Ovary (tissue), 10 donors: ENCODE measurements at places on chromosomes 13 and 19. TPM values are rescaled to one million over a fixed set of nuclear protein-coding genes. Genes with fewer than 3 reads are reported as not detected.

- no peaks in the 10 kb centered on the region for H3K4me1 ChIP-seq
- no peaks in the 10 kb centered on the region for H3K27me3 ChIP-seq
- no peak for DNase-seq
- no peak overlapping the region for H3K27ac ChIP-seq
- no peak overlapping the region for H3K4me3 ChIP-seq
- H3K36me3 ChIP-seq, result no peaks in the 10 kb centered on the region
These were observed 33.3 kb downstream of the TIMM13 start for GRCh38 chr19:2394054-2394441.

OR4F17 gene
- total RNA-seq, result not detected

DNA sequence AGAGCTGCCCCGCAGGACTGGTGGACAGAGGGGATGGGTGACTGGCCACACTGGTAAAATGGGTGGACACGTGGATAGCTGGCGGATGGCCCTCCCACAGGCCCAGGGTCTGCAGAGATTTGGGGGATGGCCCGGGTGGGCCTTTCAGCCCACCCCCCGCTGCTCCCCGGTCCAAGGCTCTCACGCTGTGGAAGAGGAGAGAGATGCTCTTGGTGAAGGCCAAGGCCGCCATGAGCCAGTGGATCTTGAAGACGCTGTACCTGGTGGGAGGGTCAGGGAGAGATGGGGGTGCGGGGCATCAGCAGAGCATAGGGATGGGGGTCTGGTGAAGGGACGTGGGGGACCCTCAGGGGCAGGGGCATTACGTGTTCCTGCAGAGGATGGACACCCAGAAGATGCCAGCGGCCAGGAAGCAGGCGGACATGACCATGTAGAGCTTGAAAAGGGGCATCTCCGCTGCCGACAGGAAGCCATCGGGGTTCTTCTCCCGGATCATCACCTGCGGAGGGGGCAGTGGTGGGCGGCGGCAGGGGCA, 4.5 kb downstream of the GPR108 start:
- no peak overlapping the region for H3K4me3 ChIP-seq
- no peaks in the 10 kb centered on the region for H3K36me3 ChIP-seq
- peaks cover 6% of the 10 kb centered on the region for H3K4me1 ChIP-seq
- H3K27ac ChIP-seq, result no peak overlapping the region
- no peaks in the 10 kb centered on the region for H3K27me3 ChIP-seq

GRCh38 chr13:36650611-36651010, 23.2 kb upstream of the SERTM1 start:
- no peak for DNase-seq
- H3K4me3 ChIP-seq, result no peak overlapping the region
- H3K27ac ChIP-seq, result no peak overlapping the region
- no peaks in the 10 kb centered on the region for H3K27me3 ChIP-seq
- H3K36me3 ChIP-seq, result no peaks in the 10 kb centered on the region

DNA sequence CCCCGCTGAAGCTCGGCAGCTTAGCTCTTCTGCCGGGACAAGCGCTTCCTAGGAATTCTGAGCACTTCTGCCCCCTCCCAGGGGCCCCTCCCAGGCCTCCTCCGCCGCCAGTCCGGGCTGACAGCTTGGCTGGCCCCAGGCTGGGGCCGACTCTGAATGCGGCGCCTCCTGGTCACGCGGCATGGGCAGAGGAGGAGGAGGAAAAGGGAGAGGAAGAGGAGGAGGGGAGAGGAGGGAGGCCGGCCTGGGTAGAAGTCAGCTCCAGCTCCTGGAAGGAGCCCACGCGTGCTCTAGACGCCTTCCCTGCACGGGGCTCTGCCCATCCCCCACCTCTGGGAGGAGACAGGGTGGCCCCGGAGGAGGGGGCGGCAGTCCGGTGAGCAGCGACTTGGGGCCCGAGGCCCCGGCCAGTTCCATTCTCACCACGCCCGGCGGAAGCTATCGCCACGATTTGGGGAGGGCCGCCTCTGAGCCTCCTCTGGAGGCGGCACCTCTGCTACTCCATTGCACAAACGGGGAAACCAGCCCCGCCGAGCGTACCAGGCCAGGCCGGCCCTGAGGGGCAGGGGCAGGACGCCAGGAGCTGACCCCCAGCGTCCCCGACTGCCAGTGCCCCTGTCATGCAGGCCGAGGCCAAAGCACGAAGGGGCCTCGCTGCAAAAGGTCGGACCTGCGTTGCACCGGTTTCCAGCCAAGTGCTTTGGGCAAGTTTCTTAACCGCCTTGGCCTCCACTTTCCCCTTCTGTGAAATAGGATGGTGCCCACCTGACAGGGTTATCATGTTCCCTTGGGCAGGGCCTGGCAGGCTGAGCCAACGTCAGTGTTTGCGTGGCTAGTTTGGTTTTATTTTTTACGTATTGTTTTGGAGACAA, 31.6 kb downstream of the CCNE1 start:
- peak overlapping the region; percentile 14 for H3K4me3 ChIP-seq
- H3K27me3 ChIP-seq, result no peaks in the 10 kb centered on the region

GRCh38 chr19:5093948-5094718, 125.2 kb downstream of the KDM4B start:
- H3K27me3 ChIP-seq, result no peaks in the 10 kb centered on the region
- H3K27ac ChIP-seq, result no peak overlapping the region
- no peak for DNase-seq
- no peaks in the 10 kb centered on the region for H3K36me3 ChIP-seq
- H3K4me1 ChIP-seq, result peaks cover 24% of the 10 kb centered on the region

GRCh38 chr19:38799104-38799503, 10.1 kb downstream of the LGALS7B start:
- no peak for DNase-seq
- no peaks in the 10 kb centered on the region for H3K36me3 ChIP-seq
- no peaks in the 10 kb centered on the region for H3K4me1 ChIP-seq
- no peaks in the 10 kb centered on the region for H3K27me3 ChIP-seq
- H3K27ac ChIP-seq, result no peak overlapping the region

DNA sequence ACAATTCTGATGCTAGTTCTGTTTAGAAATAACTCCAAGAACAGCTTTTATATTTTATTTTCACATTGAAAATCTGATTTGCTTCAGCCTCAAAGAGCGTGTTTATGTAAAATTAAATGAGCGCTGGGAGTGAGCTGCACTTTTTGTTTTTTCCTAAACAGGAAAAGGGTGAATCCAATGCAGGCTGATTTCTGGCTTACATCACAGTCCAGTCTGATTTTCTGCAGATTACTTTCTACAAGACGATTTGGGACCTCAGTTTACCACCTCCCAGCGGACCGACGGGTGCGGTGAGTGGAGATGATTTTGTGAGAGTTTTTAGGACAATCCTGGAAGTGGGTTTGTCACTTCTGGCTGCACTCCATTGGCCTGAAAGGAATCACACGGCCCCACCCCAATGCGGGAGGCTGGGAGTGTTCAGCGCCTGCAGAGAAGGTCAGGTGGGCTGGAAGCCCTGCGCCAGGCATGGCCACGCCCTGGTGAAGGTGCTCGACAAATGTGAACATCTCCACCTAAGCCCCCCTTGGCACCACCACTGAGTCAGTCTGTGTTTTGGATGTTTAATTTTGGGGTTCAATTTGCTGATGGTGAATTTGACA, 90.1 kb downstream of the ANKRD10 start:
- H3K4me1 ChIP-seq, result peaks cover 4% of the 10 kb centered on the region
- no peak overlapping the region for H3K4me3 ChIP-seq

NXNL1 gene
- not detected for total RNA-seq

FREM2 gene
- total RNA-seq, result 3.1 TPM

DNA sequence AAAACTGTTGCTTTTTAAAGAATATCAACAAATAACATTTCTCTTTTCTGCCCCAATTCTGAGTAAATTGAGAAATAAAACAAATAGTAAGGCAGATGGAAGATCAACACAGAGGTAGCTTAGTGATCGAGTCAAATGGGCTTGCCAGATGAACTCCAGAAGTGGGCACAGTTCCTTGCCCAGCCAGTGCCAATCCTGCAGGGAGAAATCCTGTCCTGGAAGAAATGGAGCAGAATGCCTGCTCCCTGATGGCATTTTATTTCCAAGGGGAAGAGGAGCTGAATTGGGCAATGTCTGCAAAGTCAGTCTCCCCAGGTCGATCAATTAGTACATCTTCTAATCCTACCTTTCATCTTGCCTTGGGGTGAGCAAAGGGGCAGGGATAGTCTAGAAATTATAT, 225.3 kb downstream of the NHLRC3 start:
- no peaks in the 10 kb centered on the region for H3K27me3 ChIP-seq
- DNase-seq, result no peak
- no peak overlapping the region for H3K27ac ChIP-seq
- no peak overlapping the region for H3K4me3 ChIP-seq
- peaks cover 2% of the 10 kb centered on the region for H3K4me1 ChIP-seq

LILRB5 gene
- total RNA-seq, result 3.1 TPM

DNA sequence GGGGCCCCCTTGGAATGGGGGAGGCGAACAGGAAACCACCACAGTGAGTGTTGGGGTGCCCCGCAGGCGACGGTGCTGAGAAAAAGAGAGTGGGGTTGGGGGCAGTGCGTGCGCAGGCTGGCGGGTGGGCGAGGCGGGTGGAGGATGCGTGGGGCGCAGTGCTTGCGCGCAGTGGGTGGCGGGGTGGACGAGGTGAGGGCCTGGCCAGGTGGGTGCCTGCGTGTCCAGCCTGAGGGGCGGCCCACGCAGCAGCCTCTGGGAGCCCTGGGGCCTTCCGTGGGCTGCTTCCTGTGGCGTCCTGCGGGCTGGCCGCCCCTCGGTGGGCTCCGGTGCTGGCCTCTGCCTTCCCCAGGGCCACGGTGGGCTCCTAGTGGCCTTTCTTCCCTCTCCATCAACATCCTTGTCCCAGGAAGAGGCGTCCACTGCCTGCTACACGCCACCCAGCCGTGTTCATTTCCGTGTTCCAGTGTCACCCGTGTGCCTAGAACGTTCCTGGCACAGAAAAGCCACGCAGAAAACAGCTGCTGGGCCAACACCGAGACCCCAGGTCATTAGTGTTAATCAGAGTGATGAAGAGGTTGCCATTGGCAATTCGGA, 7.1 kb downstream of the ATP11A start:
- peak; percentile 14 for DNase-seq
- H3K36me3 ChIP-seq, result no peaks in the 10 kb centered on the region
- no peak overlapping the region for H3K4me3 ChIP-seq
- no peak overlapping the region for H3K27ac ChIP-seq
- no peaks in the 10 kb centered on the region for H3K4me1 ChIP-seq
